ENCODE measurements at places on chromosomes 5 and 9.

GRCh38 chr5:95298651-95299050 is 13.8 kb upstream of the MCTP1 start:
- DNase-seq, result no peak

DNA sequence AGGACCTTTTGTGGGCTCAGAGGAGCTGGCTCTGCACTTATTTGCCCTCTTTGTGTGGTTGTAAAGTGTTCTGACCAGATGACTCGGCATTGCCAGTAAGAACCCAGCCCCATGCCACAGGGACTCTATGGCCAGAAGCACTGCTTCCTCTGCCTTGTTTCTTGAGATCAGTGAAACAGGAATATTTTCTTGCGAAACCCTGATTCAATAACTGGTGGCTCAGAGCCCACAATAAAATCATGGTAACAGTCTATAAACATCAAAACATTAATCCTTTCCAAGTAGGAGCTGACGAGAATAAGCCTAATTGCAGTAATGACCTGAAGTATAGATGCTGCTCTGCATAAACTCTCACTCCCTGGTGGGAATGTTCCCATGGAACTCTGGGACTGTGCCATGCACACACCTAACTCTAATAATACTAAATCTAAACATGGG is 344.3 kb downstream of the ZNF608 start:
- no peak for DNase-seq

DNA sequence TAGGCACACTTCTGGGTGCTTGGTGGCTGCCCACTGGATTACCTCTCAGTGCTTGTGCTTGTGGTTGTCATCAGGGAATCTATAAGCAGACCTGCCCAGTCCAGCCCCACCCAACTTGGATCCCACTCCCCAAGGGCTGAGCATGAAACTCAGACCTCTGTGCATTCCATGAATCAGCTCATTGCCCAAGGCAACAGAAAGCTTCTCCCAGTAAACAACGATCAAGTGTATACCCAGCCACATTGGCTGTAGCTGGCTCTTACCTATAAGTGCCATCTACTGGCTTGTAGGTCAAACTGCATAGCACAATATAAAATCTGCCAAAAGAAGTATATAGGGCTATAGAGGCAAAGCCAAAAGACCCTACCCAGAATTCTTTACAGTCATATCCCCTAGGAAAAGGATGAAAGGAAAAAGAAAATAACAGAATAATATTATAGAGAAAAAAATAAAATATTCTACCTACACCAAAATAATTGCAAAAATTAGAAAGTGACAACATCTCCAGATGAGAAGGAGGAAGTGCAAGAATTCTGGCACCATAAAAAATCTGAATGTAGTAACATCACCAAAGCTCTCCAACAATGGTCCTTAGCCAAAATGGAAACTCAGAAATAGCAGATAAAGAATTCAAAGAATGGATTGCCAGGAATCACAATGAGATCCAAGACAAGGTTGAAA is 321.0 kb upstream of the TRPC7 start:
- no peak for DNase-seq

- DNase-seq, result no peak
Measured at GRCh38 chr5:98750693-98751092, 22.8 kb upstream of the RGMB start.

GRCh38 chr9:6405371-6405770 is 7.6 kb upstream of the UHRF2 start:
- DNase-seq, result no peak

- DNase-seq, result no peak
Measured at GRCh38 chr5:77239126-77239741, 28.8 kb downstream of the PDE8B start.

DNA sequence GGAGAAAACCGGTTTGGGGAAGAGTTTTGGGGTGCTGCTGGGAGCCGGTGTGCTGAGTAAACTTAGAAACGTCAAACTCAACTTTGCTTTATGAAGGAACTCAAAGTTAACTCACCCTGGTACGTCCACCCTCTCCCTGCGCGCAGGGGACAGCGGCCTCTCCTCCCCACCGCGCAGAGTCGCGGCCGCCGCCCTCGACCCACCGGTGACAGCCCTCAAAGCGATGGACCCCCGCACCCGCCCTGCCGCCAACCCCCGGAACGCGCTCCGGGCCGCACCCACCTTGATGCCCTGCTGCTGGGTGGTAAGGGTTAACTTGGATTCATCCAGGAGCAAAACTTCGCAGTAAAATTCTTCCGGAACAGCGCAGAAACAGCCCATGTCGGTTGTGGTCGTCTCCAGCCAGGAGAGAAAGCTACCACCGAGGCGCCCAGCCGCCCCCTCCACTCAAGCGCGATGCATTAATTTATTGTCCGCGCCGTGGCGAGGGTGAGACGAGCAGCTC is 366 bp downstream of the EPB41L4A start:
- DNase-seq, result no peak

DNA sequence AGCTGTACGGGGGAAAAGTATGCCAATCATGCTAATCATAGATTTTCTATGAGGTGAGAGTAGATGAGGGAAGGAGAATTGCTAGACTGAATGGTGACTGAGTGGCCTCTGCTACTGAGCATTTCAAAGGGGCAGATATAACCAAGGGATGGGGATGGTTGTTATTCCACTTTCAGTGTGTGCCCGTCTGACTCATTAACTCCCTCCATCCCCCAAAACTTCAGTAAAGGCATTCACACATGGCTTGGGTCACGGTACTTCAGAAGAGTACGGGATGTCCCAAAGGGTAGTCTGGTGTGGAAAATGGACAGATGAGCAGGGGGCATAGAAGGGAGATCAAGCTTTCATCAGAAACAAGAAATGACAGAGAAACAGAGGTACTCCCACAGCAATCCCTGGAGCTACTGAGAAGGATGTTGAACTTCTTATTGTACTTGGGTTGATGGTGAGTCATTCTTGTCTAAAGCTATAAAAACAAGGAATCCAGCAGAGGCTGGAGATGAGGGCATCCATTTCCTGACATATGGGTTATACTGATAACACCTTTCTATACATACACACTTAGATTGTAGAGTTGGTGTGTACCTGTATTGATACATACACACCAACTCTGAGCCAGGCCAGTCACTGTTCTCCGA is 8.9 kb upstream of the TLE4 start:
- DNase-seq, result no peak

- no peak for DNase-seq
Measured at GRCh38 chr9:76634356-76635054, 129.7 kb upstream of the PCA3 start.

DNA sequence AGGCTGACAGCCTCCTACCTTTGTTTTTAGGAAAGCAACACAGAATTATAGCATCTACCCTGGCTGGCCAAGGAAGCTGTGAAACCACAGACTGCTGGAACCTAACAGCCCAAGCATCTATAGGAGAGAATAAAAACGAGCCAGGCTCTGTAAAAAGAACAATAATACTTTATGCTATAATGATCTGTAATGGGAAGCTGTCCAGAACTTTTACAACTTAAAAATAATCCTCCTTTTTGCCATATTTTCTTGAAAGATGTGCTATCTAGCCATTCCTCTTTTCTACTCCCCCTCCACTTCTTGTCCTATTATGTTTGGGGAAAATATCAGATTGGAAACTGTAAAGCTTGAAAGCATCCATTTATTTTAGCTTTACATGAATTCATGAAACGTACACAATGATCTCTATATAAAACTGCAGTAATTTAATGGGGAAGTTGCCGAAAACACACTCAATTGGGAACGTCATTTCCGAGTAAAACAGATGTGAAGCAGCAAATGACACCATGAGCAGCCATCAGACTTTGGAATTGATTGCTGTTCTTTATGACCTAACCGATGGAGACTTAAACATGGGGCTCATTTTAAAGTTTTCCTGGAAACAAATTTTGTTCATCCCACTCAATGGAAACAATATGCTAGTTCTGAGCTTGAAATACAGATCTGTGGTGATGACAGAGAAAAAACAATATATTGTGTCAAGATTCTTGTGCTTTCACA is 450.3 kb upstream of the CLINT1 start:
- DNase-seq, result no peak

- no peak for DNase-seq
Measured at GRCh38 chr9:8365029-8365428, 565.5 kb upstream of the DMAC1 start.

GRCh38 chr5:107717816-107718215 is 47.1 kb upstream of the EFNA5 start:
- no peak for DNase-seq

DNA sequence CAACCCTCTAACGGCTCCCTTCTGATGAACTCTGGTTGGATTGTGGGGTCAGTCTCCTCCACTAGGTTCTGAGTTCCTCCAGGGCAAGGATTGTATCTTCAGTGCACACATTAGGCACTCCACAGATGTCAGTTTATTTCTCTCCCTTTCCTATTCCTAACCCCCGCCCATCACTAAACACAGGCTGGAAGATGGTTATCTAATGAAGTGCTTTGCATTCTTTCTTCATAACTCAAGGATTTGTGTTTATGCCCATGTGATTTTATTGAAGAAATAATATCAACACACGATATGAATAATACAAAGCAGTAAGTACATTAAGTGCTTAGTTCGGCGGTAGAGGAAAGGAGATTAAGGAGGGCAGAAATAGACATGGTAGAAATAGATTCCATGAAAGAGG is 4.4 kb upstream of the CREBRF start:
- no peak for DNase-seq

GRCh38 chr5:143717400-143717799 is 94.6 kb upstream of the HMHB1 start:
- DNase-seq, result no peak

- DNase-seq, result no peak
Measured at GRCh38 chr5:429453-430188, 13.4 kb upstream of the EXOC3 start.

DNA sequence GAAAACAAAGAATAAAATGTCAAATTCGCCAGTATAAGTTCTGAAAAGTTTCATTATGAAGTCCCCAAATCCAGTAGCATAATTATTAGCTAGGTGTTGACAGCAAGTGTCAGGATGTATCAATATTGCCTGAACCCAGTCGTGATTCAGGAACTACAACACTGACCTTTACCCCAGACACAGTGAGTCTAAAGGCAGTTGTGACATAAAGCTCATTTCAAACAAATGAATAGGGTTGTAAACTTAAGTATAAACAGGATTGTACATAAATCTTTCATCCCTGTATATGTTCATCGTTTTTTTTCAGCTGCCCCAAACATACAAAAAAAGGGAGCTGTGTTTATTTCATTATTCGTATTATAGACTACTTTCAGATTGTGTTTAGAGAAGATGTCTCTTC is 385.7 kb downstream of the PLK2 start:
- DNase-seq, result no peak

DNA sequence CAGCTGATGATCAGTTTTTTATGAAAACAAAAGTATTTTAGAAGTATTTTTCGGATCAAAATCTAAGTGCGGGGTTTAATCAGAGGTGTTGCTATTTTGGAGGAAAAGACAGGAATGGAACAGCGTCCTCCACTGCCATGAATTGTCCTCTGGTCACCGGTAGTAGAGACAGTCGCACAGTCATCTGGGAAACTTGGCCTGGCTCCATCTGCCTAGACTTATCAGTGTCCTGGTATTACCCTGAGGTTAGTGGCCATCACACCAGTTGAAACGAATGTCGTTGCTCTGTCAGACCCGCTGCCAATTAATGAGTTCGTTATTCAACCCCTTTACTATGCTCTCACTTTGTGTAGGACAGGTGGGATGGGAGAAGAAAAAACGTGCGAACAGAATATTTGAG is 8.2 kb downstream of the TLX3 start:
- DNase-seq, result no peak

GRCh38 chr9:37447111-37447510 is 18.1 kb downstream of the ZBTB5 start:
- DNase-seq, result no peak

DNA sequence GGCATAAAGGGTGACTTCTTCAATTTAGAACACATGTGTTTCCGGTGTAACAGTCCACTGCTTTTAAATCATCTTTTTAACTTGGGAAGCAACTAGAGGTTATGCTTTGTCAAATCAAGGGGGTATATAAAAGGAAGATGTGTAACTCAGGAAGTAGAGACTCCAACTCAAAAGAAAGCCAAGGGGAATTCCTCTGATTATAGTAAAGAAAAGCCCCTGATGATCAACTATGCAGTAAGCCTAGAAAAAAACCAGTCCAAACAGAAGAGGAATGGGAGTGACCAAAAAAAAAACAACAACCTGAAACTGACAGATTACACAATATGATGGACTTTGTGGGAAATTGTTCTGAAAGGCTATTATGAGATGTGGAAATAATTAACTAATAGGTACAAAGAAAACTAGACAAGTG is 90.3 kb downstream of the AK8 start:
- DNase-seq, result no peak

GRCh38 chr9:38761339-38761738 is 41.4 kb upstream of the FAM240B start:
- no peak for DNase-seq

DNA sequence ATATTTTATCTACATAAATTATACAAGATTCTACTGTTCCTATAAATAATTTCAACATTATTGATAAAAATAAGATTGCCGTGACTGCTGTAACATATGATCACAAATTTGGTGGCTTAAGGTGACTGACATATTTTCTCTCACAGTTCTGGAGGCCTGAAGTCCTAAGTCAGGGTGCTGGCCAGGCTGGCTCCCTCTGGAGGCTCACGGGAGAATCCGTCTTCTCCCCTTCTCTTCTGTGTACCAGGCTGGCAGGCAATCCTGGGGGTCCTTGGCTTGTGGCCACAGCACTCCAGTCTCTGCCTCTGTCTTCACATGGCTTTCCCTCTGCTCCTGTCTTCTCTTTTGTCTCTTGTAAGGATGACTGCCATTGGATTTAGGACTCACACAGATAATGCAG is 31.7 kb upstream of the IRX2 start:
- no peak for DNase-seq

- DNase-seq, result no peak
Measured at GRCh38 chr5:103216137-103216536, 42.4 kb upstream of the MACIR start.

GRCh38 chr5:78797936-78798672 is 149.5 kb upstream of the LHFPL2 start:
- no peak for DNase-seq

GRCh38 chr5:74640954-74641734 is 616 bp upstream of the ENC1 start:
- DNase-seq, result peak; percentile 56

DNA sequence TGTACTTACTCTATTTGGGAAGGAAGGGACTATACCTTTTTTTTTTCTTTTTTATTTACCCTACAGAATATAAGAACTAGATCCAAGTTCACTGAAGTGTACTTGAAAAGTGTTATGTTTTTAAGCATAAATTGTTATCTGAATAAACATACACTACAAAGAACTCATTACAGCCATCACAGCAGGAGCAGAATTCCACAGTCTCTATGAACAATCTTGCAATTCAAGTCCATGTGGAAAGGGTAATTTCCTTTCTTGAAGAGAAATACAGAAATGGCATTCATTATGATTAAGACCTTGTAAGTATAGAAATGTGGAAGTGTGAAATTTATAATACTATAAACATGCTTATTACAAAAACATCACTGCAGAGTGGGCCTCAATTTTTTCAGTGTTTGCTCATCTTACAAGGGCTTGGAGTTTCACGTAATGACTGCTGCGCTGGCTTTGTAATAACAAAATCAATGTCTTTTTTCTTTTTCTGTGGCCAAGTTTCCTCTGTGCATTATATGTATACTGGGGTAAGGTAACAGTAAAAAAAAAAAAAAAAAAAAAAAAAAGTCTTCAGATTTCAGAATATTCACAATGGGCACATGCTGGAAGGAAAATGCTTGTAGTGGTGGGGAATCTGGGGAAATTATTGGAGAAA is 77.0 kb upstream of the GNA14 start:
- no peak for DNase-seq

- no peak for DNase-seq
Measured at GRCh38 chr5:150106674-150107426, 20.5 kb upstream of the CSF1R start.
